COR-L47 (cell line): ENCODE measurements at places on chromosomes 2 and 18.

- DNase-seq: no peak
Measured at GRCh38 chr18:9096007-9096371, 6.5 kb upstream of the NDUFV2 start.

GRCh38 chr2:224222291-224222690 lies 179.6 kb downstream of the FAM124B start:
- no peak for DNase-seq

DNA sequence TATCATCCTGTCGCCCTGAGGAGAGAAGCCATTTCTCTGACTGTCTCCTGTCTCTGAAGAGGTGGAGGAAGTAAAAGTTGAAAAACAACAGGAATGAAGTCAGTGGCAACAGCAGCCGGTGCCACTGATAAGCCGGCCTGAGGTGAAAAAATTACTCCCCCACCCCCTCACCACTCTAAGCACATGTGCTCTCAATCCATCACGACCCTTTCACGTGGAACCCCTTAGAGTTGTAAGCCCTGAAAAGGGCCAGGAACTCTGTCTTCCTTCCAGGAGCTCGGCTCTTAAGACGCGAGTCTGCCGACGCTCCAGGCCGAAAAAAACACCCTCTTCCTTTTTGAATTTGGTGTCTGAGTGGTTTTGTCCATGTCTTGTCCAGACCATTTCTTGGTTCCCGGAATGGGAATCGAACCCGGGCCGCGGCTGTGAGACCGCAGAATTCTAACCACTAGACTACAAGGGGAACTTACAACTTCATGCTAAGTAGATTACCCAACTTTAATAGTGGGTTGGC lies 40.7 kb upstream of the TRIM43 start:
- DNase-seq: no peak

DNA sequence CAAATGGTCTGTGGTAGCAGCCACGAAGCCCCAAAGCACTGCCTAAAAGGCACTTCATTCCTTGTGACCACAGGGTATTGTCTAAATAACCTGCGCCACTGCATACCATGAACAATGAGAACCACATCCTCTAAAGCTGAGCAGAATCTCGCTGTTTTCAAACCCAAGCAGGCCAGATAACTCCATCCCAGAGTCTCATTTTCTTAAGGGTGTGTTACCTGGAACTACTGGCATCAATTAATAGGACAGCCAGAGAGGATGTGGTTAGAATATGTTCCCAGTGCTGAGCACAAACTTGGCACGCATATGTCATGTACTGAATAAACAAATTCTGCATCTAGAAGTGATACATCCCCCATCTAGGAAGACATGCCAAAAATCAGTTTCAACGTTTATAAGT lies 13.0 kb downstream of the VPS4B start:
- DNase-seq: no peak

- no peak for DNase-seq
Measured at GRCh38 chr2:78553866-78554647, 471.4 kb upstream of the REG3G start.

DNA sequence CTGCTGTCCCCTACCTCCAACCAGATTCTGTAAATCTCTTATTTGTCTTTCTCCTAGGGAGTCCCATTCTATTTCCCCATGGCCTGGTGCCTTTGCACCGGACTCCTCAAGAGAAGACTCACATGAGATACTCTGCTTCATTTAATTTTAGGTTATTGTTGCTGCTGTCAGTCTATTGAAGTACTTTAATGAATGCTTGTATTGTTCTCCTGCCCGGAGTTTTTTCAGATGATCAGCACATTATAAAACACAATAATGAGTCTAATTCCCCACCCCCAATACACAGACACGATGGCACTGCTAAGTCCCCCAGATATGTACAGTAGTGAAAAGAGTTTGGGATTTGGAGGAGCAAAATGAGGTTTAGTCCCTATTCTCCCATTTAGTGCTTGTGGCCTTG lies 58.9 kb downstream of the HAUS1 start:
- peak; percentile 31 for DNase-seq

- no peak for DNase-seq
Measured at GRCh38 chr2:149885946-149886345, 298.4 kb upstream of the MMADHC start.

DNA sequence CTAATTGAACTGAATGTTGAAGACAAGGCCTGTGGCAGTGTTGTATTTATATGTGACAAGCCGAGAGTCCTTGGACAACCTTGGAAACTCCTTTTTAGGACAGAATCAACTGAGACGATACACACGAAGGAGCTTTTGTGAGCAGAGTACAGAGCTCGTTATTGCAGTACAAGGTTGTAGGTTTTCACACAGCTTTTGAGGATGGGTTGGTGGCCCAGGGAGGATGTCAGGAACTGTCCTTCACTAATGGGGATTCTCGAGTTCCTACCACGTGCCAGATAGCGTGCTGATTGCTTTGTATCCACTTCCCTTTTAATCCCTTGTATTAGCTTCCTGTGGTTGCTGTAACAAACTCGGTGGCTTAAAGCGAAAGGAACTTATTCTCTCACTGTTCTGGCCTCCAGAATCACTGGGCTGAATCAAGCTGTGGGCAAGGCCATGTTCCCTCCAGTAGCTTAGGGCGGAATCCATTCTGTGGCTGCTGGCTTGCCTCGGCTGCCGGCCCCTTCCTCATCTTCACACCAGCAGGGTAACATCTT lies 20.2 kb downstream of the INPP4A start:
- no peak for DNase-seq

DNA sequence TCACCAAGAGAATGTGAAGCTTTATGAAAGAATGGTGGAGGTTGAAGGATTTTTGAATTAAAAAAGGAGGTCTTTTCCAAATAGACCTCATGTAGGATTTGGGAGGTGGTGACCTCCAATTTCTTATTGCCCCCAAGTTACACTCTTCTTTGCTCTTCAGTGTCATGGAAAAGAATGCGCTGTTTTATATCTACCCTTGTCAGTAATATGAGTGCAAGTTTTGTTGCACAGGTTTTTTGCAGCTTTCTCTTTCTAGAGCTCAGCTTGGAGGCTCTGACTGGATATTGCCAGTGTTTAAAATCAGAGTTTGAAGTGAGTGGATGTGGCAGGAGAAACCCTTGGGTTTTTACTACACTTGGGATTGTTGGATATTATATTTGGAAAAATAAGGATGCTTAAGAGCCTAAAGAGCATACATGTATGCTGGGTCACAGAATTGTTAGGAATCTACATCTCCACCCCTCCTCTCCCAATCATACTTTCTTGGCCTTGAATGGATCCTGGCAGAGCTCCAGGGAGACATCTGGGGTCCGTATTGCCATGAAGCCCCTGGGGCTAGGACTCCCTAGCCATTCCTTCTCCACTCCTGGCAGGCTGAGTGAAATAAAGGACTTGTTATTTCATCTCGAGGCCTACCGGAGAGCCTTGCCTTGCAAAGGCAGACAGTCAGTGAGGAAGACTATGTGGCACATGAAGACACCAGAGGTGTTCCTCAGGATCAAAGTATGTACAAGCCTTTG lies 43.8 kb downstream of the APOB start:
- DNase-seq: no peak

GRCh38 chr2:72132981-72133720 lies 14.5 kb downstream of the CYP26B1 start:
- no peak for DNase-seq

DNA sequence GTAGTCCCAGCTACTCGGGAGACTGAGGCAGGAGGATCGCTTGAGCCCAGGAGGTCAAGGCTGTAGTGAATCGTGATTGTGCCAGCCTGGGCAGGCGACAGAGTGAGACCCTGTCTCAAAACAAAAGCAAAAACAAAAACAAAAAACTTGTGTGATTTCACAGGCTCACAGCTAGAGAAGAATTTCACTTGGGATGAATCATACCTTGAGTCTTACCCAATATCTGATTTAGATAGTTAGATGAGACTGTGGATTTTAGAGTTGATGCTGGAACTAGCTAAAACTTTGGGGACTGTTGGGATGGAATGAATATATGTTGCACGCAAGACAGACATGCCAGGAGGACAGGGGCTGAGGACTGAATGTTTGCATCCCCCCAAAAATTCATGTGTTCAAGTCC lies 4.4 kb downstream of the ANKRD29 start:
- DNase-seq: no peak

DNA sequence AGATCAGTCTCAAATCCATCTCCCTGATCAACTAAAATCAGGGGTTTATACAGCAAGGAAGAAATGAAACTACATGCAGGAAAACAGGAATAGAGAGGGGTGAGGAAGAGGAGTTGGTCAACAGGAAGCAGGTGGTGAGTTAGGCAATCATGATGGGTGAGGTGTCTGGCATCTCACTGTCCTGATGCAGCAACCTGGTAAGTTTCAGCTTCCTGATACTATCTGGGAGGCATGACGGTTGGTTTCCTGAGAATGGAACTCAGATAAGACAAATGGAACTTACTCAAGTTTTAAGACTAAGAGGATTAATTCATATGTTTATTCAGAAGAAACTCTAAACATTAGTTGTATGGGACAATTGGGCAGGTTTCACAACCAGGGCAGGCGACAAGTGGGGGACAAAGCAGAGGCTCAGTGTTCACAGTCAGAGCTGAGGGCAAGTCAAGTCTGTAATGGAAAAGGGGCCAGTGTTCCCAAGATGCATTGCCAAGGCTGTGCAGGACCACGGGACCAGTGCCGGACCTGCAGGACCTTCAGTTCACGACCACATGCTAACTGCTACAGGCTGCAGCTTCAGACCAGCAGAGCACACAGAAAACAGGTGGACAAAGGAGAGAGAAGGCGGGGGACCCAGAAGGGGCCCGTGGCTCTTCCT lies 17.7 kb upstream of the GALM start:
- no peak for DNase-seq

- peak; percentile 38 for DNase-seq
Measured at GRCh38 chr18:12946549-12947284, 1.1 kb upstream of the SEH1L start.

GRCh38 chr2:231139796-231140195 lies 15.0 kb upstream of the HTR2B start:
- no peak for DNase-seq

DNA sequence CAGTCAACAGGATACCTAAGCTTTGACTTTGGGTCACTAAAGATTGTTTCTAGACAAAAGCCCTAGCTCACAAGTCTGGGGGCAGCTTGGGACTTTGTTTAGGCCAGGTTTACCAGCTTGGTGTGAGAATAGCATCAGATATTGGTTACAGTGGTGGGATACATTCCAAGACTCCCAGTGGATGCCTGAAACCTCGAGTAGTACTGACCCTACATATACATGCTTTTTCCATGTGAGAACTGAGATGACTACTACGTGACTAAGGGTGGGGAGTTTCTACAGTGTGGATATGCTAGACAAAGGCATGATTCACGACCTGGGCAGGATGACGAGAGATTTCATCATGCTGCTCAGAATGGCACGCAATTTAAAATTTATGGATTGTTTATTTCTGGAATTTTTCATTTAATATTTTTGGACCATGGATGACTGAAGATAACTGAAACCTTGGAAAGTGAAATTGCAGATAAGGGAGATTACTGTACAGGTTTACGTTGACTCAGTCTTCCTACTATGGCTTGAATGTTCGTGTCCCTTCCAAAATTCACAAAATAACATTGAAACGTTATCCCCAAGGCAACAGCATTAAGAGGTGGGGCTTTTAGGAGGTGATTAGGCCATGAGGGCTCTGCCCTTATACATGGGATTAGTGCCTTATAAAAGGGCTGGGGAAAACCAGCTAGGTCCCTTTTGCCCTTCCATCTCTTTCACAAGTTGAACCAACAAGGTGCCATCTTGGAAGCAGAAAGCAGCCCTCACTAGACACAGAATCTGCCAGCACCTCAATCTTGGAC lies 50.2 kb upstream of the CTAGE1 start:
- no peak for DNase-seq

GRCh38 chr2:145060876-145061275 lies 541.0 kb upstream of the ZEB2 start:
- DNase-seq: no peak

DNA sequence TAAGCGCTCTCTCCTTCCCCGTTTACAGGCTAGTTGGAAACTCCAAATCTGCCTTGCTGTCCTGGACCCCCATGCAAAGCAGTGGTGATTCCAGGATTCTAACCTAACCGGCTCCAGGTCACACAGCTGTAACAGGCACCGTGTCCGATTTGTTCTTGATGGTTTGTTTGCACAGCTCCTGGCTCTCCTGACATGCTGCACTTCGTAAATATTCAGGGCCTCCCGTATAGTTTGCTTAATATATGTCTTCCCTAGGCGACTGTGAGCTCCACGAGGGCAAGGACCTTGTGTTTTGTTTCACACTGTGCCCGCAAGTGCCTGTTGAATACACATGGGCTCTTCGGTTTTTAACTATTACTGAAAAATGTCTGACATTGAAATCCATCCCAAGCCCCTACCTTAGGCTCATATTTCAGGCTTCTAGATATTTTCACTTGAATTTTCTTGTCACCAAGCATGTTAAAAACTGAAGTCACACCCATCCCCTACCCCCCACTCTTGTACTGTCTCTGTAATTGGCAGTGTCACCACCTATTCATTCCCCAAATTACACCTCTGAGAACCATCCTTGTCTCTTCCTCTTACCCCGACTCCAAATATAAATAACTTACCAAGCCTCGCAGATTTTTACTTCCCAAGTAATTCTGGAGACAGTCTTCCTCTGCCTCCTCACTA lies 1.0 kb upstream of the PUM2 start:
- DNase-seq: peak; percentile 55

DNA sequence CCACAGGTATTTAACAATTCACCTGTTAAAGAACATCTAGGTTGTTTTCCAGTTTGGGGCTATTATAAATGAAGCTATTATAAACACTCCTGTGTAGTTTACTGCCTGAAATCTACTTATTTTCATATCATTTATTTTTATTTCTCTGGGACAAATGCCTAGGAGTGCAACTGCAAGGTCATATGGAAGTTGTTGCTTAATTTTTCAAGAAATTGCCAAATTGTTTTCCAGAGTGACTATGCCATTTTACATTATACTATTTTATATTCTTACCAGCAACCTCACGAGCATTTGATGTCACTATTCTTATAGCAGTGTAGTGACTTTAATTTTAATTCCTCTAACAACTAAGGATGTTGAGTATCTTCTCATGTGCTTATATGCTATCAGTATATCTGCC lies 298.4 kb downstream of the EXOC6B start:
- no peak for DNase-seq

DNA sequence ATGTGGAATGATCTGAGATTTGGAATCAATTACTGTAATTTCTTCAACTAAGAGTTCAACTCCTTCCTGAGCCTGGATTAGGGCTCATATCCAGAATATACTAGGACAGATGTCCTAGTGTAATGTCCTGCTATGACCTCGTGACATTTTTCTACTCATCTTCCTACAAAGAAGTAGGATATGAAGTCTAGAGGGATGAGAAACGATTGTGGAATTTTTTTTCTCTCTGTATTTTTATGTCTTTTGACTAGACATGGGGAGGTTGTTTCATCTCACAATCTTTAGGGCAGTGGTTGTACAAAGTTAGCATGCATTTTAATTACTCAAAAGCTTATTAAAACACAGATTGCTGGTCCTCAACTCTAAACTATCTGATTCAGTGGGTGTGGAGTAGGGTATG lies 203.0 kb downstream of the PARD3B start:
- no peak for DNase-seq
